CD14-positive monocyte (primary cell): ENCODE measurements at places on chromosomes 2 and 18.

GRCh38 chr18:36589857-36590543, 238.8 kb downstream of the TPGS2 start:
- no peak for DNase-seq

- no peak for DNase-seq
These were observed 23.3 kb downstream of the PUM2 start for GRCh38 chr2:20327370-20327769.

GRCh38 chr2:34143149-34143548, 544.0 kb upstream of the FAM98A start:
- DNase-seq = no peak

GRCh38 chr2:190587106-190587505, 52.6 kb upstream of the NEMP2 start:
- no peak for DNase-seq

DNA sequence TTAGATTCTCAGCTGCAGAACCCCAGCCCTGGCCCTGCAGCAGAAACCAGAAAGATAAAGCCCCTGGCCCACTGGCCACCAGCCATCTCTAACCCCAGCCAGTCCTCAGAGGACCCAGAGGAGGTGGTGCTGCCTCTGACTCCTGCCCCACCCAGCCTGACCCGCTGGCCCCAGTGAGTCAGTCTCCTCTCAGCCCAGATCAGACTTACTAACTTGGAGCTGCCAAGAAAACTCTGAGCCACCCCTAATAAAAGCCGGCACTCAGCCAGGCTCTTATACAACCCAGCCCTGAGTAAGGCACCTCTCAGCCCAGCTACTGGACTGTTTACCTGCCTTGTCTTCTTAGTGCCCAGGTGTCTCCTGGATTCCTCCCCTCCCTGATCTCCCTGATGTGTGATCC, 2.0 kb downstream of the SLC14A2 start:
- no peak for DNase-seq

DNA sequence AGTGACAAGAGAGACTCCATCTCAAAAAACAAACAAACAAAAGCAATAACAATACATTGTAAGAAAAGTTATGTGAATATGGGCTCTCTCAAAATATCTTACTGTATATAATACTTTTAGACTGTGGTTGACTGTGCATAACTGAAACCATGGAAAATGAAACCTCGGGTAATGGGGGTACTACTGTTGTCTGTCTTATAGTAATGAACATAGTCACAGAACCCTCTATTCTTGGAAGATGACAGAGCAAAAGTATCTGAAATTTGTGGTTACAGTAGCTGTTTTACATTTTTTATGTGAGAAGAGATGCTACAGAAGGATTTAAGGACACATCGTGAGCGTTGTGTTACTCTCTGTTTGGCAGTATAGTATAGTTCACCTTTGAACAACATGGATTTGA, 60.5 kb downstream of the MAP4K4 start:
- no peak for DNase-seq

DNA sequence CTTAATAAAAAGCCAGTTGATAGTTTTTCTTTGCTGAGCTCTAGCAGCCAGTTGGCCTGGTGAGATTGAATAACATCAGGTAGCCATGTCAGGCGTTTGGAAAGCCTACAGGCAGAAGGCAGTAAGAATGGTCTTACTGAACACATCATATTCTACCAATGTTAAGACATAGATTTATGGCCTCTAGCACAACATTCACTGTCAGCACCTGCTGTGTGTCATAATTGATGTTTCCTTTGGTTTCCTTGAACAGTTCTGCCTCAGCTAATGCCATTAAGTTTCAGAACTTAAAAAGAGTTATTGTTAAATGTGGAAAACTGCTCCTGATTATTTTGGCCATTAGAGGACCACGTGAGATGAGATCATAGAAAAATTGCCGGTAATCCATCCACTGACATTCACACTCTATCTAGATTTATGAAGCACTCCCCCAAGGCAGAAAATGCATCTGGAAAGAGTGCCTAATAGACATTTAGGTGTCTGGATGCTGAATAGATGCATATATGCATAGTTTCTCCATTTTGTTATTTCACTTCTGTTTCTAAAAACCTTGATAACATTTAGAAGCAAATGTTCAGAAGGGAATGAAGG, 434.7 kb downstream of the PTPRM start:
- DNase-seq = no peak

DNA sequence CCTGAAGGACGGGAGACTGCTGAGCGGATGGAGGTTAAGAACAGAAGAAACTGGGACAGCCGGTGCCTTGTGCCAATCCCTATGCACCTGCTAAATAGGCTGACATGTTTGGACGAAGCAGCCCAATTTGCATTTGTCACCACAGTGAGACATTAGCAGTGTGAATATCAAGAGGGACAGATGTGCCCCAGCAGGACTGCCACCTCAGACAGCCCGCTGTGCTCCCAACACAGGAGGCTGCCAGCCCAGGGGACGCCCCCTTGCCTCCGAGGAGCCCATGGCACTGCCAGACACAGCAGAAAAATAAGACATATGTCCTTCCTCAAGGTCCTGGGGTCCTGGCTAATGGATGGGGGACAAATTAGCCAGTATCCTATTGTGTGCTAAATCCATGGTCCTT, 306.7 kb upstream of the POU3F3 start:
- DNase-seq = no peak

GRCh38 chr2:46498681-46499080, 19.3 kb downstream of the TMEM247 start:
- peak; percentile 57 for DNase-seq

DNA sequence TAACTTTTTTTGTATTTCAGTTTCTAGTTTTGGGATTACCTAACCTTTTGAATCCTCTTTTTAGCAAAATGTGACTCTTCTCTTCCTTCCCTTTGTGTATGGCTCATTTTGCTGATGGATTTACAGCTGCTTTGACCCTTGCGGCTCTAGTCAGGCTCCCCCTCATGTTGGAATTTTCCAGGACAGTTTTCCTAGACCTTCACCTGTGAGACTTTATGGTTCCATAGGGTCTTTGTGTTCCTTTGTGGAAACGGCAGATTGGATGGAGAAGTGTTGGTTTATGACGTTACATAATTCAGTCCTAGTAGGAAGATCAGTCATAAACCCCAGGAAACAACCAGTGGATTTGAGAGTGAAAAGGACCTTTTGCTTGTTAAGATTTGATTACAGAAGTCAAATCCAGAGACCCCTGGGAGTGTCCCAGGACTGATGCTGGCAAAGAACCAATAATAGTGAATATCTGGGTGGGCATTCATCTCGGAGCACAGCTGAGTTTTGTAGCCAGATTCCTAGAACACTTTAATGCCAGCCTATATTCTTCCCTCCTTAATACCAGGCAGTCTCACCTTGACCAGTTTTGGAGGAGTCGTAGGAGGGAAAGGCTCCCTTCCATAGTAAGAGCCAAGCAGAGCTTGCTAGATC, 42.7 kb downstream of the SOCS6 start:
- DNase-seq = no peak

DNA sequence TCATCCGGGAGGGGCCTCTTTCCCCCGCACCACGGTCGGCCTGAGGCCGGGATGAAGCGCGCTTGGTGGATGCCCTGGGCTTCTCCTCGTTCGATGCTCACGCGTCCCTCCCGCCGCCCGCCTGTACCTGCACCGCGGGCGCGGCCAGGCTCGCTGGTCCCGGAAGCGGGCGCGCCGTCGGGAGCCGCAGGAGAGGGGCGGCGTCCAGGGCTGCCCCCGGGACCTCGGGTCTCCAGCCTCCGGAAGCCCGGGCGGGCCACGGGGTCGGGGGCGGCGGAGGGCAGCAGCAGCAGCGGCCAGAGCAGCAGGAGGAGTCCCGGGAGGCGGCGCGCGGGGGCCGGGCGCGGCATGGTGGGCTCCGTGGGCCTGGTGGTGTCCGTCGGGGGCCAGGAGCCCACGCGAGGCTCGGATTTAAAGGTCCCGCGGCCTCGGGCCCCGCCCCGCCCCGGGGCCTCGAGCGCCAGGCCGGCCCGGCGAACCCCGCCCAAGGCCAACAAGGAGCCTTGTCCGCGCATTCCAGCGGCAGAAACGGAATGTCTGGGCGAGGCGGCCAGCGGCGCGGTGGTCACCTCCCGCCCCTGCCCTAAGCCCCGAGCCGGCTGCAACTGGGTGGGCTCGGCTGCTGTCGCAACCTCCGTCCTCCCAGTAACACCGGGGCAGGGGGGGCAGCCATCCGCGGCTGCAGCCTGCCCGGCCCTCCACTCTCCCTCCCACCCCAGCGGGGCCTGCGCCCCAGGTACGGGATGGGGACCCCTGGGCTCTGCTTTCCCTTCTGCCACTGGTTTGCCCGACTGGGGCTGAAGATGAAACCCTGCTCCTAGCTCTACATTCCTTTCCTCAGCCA, at the start of gene MATN3:
MATN3 (minus strand) TSS at position 387 of the 844 bp plus-strand sequence; CDS start at position 350, 37 bp downstream.
- DNase-seq = no peak

DNA sequence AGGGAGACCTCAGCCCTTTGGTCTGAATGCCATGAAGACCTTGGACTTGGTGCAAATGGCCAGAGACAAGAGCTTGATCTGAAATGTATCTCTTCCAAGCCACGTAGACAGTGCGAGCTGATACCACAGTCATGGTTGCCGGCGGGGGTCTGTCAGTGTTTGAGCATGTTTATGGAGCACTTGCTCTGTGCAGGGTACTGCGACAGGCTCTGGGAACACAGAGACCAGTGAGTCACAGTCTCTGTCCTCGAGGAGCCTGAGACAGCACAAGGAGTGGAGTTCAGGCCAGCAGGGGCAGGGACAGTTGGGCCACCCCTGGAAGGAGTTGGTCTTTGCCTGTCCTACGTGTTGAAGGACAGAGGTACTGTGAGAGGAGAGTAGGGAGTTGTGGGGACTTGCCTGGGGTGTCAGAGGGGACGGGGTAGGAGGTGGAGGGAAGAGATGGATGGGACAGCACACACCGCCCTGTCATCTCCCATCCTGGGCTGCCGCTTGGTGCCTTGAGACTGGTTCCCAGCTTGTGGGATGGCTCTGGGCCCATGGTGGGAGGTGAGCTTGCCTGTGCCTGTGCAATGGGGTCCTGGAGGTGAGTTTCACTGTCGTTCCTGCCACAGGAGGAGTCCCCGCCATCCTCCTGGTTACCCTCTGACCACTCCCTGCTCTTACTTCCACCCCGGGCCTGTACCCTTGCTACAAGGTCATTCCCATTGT, 39.5 kb downstream of the ATP6V1C2 start:
- no peak for DNase-seq

DNA sequence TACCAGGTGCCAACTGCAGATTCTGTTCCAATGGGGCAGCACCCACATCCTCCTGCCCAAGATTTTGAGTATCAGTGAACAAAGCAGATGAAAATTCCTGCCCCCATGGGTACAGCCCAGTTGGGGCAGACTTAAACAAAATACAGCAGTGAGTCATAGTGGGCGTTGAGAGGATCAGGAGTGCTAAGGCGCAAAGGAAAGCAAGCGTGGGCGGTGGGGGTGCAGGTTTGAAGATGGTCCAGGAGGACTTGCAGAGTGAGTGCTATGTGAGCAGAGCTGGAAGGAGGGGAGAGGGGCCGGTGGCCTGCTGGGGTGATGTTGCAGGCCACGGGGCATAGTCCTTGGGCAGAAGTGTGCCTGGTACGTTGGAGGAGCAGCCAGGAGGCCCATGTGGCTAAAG, 24.7 kb downstream of the STEAP3 start:
- DNase-seq = no peak

- DNase-seq = no peak
These were observed 42.1 kb downstream of the TPGS2 start for GRCh38 chr18:36786686-36787085.

DNA sequence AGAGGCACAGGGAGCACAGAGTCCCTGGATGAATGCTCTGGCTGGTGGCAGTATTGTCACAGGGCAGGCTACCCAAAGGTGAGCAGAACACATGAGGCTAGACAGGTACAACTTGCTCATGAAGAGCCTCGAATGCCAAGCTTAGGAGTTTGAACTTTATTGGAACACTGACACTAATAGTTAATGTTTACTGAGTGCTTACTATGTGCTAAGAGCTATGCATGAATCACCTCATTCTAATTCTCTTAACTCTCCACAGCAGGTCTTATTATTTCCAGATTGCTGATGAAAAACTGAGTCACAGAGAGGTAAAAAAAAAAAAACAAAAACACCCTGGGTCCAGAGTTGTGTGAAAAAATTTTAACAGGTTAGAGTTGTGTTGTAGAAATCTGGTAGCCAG, 6.1 kb upstream of the EMX1 start:
- no peak for DNase-seq

GRCh38 chr2:197614532-197614931, 60.9 kb downstream of the RFTN2 start:
- no peak for DNase-seq

GRCh38 chr2:207165121-207166038, at the start of gene KLF7:
KLF7 (minus strand) TSS chr2:207165948; CDS start chr2:207165568, 380 bp downstream.
- DNase-seq = peak; percentile 21

- peak; percentile 61 for DNase-seq
These were observed 1.3 kb upstream of the KCMF1 start for GRCh38 chr2:84969511-84970209.

- no peak for DNase-seq
These were observed 439.3 kb upstream of the MAP2 start for GRCh38 chr2:208984376-208985090.

DNA sequence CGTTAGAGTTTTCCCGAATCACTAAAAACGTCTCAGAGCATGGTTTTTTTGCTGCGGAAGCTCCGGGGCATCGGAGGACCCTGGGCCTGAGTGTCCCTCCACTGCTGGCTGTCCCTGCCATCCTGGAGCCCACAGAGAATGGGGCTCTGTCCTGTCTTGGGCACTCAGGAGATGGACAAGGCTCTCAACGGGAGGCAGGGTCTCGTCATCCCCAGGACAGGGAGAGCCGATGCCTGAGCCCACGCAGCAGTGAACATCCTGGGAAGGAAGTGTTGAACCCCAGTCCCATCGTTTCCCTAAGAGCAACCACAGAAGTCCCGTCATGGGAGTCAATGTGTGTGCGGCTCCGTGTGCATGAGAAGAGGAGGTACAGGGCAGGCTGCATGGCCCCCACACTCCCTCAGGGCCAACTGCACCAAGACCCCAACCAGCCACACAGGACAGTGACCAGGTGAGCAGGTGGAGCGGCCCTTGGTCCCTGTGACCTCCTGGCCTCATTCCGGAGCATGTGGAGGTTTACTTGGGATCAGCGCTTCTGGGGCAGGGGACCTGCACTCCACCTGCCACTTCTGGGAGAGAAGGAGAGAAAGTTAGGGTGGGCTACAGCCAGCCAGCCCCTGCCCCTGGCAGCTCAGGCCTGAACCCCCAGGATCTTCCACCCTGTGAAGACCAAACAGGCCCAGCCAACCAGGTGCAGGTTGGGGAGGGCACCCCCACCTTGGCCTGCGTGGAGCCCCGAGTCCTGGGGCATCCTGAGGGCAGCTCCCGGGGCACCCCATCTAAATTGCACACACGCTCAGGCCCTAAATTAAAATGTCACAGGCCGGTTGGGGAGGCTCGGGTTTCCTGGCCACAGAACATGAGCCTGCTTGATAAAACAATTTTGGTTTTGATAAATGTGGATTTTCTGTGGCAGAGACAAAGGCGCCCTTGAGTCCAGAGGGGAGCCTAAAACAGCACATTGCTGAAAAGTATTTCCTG, 3.1 kb upstream of the SNED1 start:
- DNase-seq = no peak
